Stimulated activated CD4-positive, alpha-beta T cell treated with anti-CD3 and anti-CD28 coated beads, Interleukin-1b, Interleukin-23, amount 100 ng/mL, for 1 hour (primary cell): ENCODE measurements at places on chromosomes 11 and 22.
A peak's percentile ranks its signal among the peaks of the same experiment; 100 is the strongest.

- no peak for DNase-seq
These were observed 4.0 kb downstream of the NLRX1 start for GRCh38 chr11:119172513-119172912.

DNA sequence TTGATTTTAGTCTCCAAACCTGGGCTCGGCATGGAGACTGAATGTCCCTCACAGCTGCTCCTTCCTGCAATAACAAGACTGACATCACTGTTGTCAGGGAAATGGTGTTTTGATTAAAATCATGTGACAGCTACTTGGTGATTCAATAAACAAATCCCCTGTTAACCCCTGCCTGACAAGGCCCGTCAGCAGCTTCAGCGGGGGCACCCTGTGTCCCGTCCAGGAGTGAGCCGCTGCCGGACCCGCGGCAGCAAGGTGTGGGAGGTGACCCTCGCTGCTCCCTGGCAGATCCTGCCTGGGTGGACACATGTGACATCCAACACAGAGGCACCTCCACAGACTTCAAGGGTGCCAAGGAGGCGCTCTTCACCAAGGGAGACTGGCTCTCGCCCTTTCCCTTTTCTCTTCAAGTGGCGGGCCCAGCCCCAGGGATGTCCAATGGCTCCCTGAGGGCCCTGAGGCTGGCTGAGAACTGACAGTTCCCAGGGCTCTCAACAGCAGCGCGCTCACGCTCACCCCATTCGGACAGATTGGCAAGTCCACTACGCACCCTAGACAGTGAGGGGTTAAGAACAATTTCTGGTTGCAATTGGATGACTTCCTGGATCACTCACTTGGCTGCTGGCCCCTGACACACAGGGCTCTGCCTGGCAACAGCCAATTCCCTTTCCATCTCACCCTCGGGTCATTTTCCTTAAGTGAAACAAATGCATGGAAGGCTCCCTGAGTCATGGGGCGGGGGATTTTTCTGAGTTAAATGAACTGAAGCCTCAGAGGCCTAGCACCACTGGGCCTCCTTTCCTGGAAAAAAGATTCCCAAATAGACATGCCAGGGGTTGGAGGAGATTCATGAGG, 30.7 kb downstream of the PPP2R1B start:
- no peak for DNase-seq

DNA sequence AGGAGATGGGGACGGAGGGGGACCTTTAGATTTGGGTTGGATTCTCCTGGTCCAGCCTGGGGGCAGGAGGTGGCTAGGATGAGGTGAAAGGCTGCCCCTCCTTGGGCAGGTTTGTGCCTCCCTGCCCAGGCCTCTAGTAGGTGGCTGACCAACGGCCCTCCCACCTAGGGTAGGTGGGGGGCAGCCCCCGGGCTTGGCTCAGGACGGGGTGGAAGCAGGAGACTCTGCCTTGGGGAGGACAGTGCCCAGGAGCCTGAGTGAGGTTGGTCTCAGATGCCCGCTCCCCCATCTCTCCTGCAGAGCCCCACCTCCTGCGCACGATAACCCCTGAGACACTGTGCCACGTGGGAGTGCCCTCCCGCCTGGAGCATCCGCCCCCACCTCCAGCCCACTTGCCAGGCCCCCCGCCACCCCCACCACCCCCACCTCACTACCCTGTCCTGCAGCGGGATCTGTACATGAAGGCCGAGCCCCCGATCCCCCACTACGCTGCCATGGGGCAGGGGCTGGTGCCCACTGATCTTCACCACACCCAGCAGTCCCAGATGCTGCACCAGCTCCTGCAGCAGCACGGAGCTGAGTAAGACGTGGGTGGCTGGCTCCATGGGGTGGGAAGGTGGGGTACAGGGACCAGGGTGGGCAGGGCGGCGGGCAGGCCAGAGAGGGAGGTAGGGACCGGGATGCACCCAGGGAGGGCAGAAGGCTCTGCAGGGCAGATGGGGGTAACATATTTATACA, 17.7 kb downstream of the MYRF start:
- DNase-seq = no peak

- peak; percentile 35 for DNase-seq
These were observed 9.1 kb downstream of the CTSF start for GRCh38 chr11:66559142-66559865.

DNA sequence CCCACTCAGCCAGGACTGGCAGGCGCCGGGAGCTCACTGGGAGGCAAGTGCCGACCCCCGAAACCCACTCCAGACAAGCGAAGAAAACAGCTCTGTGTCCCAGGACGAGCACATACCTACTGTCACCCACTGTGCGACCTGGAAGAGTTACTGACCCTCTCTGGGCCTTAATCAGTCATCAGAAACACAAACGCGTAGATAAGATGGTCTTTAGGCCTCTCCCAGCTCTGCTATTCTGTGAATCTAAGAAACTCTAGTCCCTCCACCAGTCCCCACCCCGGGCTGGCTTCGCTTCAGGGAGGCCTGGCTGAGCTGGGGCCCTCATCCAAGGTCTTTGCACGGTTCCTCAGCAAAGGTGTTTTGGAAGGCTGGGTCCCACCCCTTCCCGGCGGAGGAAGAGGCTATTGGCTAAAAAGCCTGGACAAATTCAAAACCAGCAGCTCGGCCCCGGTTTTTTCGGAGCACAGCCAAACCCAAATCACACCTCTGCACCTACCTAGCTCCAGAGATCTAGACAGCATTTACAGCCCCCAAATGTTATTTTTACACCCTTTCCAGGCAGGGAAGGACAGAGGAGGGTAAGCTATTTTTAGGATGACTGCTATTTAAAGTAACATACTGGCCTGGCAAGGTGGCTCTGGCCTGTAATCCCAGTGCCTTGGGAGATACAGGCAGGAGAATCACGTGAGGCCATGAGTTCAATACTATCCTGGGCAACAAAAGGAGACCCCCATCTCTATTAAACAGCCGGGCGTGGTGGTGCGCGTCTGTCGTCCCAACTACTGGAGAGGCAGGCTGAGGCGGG, 13.2 kb upstream of the HDHD5 start:
- DNase-seq = no peak

DNA sequence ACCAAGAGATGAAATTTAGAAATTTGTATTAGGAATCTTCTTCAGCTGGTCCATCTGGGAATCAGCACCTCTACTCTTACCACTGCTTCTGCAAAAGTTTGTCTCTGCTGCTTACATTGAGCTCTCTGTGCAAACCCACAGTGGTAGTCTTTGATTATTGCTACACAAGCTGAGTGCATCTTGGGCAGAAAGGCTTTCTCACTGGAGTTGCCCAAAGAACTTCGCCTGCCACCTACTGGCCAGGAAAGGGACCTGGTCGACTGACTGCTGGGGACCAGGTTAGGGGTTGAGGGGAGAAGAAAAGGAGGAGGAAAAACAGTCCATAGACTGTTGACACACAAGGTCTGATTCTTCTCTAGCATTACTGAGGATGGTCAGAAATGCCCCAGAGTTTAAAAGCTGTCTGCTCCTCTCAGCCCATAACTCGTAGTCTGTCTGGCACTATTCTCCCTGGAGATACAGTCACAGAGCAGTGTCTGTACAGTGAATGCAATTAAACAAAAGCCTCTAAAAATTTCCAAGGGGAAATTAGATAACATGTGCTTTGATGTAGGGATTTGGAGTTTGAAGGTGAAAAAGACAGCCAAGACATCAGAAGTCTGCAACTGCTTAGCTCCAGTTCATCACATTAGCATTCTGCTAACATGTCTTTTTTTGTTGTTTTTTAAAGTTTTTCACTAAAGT, 215.0 kb upstream of the CTSC start:
- DNase-seq = peak; percentile 10

GRCh38 chr22:20499769-20500168, 4.2 kb upstream of the KLHL22 start:
- no peak for DNase-seq

- DNase-seq = no peak
These were observed 18.5 kb upstream of the B4GALNT4 start for GRCh38 chr11:350723-351255.

GRCh38 chr11:125325196-125325595, 160.6 kb downstream of the PKNOX2 start:
- DNase-seq = no peak

DNA sequence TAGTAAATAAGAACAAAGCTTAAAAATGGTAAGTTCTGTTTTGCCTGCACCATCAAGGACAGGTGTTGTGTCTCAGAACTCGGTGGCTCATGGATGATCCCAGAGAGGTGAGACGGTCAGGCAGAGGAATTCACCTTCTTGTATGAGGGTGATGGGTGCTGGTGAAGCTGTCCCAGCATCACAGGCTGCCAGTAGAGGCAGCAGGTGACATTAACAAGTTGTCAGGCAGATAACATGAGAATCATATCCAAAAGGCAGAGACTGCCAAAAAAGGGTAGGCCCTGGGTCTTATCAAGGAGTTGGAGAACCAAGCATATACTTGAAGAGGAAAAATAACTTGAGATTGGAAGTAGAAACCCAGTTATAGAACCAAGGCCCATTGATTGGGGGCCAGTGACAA, 437.8 kb downstream of the DYNC2H1 start:
- DNase-seq = no peak

DNA sequence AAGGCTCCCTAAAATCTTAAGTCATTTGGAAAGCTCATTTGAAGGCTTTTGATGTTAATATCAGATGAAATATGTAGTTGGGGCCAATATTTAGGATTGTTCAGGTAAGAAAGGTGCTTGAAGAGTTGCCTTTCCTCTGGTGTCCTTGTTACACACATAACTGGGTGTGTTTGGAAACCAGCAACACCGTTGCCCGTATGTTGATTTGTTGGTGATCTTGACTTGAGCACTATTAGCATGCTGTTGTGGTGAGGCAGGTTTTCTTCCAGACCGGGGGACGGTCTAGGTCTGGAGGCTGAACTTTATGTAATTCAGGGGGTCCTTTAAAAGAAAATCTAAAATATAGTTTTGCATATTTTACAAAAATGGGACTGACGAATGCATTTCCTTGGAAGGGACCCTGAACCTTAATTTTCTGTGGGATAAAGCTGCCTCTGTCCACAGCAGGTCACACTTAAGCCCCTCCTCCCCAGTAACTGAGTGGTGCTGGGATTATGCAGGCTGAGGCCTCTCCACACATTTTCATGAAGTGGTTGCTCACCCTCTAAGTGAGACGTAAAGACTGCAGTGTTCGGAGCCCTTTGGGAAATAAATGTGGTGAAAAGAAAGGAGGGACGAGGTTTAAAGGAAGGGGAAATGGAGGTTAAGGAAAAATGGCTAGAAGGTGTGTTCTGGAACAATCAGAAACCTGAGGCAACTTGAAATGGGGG, 1.8 kb downstream of the YWHAH start:
- no peak for DNase-seq
